ENCODE measurements at places on chromosomes 2 and 18.

- DNase-seq: no peak
Observed at GRCh38 chr2:237208373-237209260, 122.9 kb downstream of the COPS8 start.

DNA sequence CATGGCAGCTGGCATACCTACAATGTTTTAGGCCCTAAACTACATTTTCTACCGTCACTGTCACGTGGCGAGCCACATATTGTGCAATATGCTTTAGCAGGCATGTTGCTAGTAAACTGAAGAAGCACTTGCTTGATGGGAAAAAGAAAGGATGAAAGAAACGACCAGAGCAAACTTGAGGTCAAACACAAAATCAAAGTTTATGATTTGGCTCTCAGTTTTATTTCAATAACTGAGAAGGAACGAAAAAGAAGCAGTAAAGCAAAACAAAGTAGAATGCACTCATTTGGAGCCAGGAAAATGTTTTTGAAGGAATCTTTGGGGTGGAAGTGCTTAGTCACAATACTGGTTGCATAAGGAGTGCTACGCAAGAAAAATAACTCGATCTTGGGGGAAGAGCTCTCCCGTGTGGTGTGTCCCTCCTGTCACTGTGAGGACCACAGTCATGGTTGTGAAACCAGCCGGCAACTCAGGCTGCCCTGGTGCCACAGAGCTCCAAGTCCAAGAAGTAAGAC is 349.8 kb downstream of the RBM43 start:
- peak; percentile 58 for DNase-seq

DNA sequence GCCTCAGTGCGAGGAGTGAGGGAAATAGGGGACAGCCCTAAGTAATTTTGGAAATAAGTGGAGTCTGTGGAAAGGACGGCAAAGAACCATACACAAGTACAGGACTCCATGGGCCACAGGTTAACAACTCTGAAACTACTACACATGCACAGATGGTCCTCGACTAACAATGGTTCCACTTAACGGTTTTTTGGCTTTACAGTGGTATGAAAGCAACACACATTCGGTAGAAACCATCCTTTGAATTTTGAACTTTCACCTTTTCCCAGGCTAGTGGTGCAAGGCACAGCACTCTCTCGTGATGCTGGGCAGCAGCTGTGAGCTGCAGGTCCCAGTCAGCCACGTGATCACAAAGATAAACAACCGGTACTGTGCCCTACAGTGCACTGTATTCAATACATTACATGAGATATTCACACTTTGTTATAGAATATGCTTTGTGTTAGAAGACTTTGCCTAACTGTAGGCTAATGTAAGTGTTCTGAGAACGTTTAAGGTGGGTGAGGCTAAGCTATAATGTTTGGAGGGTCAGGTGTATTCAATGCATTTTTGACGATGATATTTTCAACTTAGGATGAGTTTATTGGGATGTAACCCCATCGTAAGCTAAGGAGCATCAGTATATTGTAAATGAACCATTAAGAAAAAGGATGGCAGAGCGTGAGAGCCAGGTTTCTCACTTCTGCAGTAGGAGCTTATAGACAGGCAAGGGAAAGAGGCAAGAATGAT is 44.6 kb downstream of the TBC1D8 start:
- no peak for DNase-seq

DNA sequence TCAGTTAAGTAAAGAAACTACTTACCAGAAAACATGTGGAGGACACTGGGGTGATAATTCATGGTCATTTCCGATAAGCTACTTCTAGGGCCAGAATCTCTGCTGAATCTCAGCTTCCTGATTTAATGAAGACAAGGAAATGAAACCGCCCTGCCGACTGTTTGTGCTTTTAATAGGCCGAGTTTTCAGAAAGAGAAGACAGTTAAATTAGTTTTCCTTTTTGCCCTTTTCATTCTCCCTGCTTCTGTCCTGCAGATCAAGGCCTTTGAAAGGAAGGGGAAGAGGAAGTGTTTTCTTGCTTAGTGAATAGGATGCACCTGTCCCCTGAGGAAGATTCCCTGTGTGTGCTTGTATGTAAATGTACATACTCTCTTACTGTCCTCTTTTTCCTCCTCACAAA is 126.6 kb downstream of the SH3RF3 start:
- no peak for DNase-seq

DNA sequence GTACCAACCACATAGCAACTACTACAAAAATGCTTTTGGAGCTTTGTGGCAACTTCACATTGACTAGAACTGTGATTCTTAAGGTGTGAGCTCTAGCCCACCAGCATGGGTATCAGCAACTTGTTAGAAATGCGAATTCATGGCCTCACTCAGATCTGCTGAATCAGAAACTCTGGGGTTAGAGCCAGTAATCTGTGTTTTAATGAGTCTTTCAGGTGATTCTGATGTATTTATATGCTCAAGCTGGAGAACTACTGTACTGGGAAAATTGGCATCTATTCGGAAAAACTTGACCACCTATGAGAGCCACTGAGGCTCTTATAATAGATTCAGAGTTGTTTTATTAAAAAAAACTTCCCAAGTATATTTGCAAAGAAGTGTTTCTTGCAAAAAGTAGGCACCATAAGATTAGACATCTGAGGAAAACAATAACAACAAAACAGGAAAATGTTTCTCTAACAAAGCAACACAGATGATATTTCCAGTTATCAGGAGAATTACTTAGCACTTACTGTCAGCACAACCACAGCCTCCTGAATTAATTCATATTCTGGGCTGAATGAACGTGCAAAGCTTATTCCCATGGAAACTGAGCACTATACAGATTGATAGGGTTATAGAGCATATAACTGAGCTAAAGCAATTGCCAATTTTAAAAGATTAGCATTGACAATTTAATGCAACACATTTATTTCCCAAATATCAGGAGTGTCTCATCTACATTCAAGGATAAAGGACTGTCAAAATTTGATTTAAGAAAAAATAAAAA is 71.6 kb downstream of the NCKAP5 start:
- DNase-seq: no peak
